Activated CD8-positive, alpha-beta memory T cell treated with anti-CD3 and anti-CD28 coated beads for 24 hours (primary cell): ENCODE measurements at places on chromosomes 5 and 9.

DNA sequence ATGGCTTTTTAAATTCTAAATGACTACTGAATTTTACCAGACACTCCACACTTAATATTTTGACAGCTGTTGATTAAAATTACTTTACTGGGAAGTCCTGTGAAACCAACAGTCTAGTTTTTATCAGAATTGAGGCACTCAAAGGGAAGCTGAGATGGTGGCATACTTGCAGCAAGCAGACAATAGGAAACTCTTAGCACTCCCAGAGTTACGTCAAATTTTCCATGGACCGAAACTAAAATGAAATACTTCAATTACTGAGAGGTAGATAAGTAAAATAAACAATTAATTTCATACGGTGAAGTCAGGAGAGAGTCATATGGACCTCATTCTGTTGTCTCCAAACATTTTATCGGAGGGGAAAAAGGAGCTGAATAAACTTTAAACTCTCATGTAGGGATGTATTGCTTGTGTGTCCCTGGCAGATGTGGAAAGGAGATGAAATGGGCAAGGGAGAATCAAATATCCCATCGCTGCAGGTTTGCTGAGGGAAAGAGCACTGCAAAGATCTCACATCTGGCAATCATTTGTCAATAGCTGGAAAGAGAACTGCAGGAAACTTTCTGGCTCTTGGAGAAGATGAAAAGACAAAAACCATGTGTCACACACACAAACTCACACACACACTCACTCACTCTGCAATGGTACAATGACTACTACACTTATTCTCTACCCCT lies 189.4 kb downstream of the BNC2 start:
- DNase-seq, result no peak

DNA sequence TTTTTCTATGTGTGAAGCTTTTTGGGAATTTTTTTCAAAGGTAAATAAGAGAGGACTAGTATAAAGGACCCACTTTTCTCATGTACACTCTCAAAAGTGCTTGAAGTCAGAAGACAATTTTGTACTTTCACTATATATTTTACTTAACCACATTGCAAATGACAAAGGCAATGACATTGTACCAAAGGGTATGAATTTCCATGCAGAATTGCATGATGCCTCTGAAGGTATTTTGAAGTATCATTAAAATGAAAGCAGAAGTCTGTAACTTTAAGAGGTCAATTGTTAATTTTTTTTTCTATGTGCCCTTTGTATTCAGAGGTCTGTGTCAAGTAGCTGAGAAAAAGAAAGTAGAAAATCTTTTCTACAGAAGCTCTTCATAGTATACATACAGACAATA lies 84.7 kb downstream of the ST8SIA4 start:
- DNase-seq, result no peak

DNA sequence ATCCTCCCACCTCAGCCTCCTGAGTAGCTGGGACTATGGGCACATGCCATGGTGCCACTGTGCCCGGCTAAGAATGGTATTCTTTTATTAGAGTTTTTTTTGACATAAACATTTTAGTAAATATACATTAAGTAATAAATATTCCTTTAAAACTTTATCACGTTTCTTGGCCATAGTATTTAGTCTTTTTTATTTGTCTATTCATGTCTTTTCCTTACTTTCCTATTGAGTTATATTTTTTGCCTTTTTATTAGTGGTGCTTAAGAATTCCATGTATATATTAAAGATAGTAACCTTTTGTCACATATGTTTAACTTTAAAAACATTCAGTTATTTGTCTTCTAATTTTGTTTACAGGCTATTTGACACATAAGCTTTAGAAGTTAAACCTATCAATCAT lies 73.4 kb downstream of the MARCHF3 start:
- DNase-seq, result no peak

DNA sequence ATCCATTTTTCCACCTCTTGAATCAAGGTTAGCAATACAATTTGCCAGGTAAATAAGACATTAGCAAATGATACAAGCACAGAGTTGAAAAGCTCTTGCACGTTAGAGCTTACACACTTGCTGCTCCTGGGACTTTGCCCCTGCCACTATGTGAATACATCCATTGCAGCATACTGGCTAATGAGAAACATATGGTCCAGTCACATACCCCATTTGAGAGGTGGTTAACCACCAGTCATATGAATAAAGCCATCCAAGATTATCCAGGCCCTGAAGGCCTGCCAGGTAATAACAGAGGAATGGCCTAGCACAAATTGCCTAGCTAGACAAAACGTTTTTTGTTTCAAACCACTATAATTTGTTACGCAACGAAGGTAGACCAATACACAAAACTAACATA lies 45.8 kb upstream of the FTMT start:
- no peak for DNase-seq

- DNase-seq, result no peak
Observed at GRCh38 chr9:94699715-94700373, 26.7 kb upstream of the AOPEP start.

DNA sequence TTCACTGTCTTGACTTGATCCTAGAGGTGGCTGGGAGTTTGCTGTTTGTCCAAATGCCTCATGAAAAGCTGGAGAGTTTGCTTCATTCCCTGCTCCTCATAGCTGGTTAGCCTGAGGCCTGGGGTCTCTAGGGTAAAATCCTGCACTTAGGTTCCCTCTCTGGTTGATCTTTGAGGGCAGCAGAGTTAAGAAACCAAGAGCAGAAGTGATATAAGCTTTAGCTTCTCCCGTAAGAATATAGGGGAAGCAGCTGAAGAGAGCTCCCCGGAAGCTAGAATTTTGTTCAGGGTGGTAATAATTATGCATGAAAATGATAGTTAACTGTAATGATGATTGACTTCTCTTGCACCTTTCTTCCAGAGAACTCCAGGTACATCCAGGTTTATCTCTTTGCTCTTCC lies 1.4 kb downstream of the FAM53C start:
- no peak for DNase-seq

DNA sequence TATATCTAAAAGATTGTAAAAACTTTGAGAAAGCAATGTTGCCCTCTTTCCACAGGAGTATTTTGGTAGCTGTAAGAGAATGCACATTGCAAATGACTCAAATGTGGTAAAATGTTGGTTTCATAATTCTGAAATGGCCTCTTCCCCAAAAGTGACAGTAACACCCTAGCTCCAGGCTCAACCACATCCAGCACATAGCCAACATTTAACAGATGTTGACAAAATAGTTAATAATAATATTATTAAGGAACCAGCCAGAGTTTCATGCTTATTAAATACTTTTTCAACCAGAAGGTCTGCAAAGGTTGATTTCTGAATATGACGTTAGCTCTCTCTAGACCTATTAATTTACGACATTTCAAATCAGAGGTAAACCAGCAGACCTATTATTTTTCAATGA lies 1.3 kb downstream of the ANXA1 start:
- DNase-seq, result no peak

DNA sequence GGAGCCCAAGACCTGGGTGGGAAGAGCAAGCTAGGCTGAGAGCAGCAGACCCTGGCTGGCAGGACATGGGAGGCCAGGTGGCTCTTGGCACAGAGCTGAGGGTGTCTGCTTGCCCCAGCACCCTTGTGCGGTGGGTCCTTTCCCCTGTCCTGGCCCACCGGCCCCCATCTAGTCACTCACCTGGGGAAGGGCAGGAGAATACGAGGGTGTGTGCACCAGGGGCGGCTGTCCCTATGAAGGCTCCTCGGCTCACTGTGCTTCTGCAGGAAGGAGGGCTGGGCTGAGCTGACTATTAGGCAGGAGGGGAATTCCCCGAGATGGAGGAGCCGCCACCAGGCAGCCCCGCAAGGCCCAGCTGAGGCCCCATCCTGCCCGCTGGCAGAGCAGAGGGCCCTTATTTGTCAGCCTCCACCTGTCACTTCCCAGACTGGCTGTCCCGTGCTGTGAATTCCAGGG lies 6.1 kb upstream of the TNIP1 start:
- DNase-seq, result peak; percentile 81

DNA sequence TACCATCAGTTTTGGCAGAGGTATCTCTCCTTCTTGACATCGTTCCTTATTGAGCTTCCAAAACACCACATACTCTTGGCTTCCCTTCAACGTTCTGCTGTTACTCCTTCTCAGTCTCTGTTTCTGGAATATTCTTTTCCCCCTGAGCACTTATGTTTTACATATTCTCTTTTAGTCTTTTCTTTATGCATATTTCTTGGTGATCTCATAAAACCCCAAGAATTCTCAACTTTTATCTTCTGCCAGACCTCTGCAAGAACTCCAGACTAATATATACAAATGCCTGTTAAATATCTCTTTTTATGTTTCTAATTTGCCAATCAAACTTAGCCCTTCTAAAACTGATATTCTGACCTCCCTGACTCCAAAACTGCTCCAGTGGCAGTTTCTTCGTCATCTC lies 453.4 kb upstream of the CTNND2 start:
- DNase-seq, result no peak

- no peak for DNase-seq
Observed at GRCh38 chr5:177271113-177271512, 32.4 kb downstream of the RAB24 start.

GRCh38 chr5:94245608-94246007 lies 372.8 kb downstream of the KIAA0825 start:
- DNase-seq, result no peak

GRCh38 chr9:12859704-12860251 lies 85.0 kb downstream of the LURAP1L start:
- DNase-seq, result no peak

DNA sequence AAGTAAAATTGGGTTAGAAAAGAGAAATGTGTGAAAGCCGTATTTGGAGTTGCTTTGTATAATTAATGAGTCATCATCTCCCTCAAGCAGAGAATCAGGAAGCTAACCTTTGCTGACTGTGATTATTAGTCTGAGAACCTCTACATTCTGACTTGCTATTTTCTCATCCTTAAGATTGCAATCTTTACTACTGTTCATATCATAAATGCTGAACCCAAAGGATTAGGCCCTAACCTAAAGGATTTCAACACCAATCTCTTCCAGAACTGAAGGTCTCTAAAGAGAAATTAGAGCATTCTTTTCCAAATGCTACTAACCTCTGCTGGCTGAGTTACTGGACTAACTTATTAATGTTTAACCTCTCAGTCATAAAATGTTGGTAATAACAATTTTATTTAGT lies 538.1 kb upstream of the MEF2C start:
- DNase-seq, result no peak

GRCh38 chr5:61621202-61621650 lies 289.2 kb downstream of the ZSWIM6 start:
- no peak for DNase-seq

DNA sequence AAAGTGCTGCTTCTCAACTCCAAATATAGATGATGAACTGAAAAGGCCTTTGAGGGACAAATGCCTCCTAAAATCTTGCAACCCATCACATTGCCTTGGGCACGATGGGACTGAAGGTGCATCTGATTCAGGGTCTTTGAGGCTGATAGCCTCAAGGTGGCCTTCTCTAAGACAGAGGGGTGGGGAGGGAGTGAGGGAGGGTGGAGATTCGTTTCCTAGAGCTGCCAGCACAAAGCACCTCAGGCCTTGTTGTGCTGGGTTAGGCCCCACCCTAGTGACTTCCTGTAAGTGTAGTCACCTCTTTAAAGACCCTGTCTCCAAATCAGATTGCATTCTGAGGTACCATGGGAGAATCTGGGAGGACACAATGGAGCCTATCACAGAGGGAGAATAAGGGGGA lies 57.1 kb downstream of the BARX1 start:
- DNase-seq, result peak; percentile 50

- DNase-seq, result no peak
Observed at GRCh38 chr9:132806306-132806705, 71.8 kb downstream of the AK8 start.
